Ovary (tissue), 10 donors: ENCODE measurements at places on chromosomes 3 and 15. TPM values are rescaled to one million over a fixed set of nuclear protein-coding genes. Genes with fewer than 3 reads are reported as not detected.

- H3K4me1 ChIP-seq, result no peaks in the 10 kb centered on the region
- no peak overlapping the region for H3K4me3 ChIP-seq
- no peaks in the 10 kb centered on the region for H3K36me3 ChIP-seq
These were observed 319.3 kb upstream of the GBE1 start for GRCh38 chr3:82080792-82081191.

GRCh38 chr15:57321973-57322601 lies 54.2 kb upstream of the CGNL1 start:
- DNase-seq, result no peak
- H3K4me3 ChIP-seq, result no peak overlapping the region
- no peak overlapping the region for H3K27ac ChIP-seq
- H3K36me3 ChIP-seq, result no peaks in the 10 kb centered on the region
- peaks cover 1% of the 10 kb centered on the region for H3K4me1 ChIP-seq

DNA sequence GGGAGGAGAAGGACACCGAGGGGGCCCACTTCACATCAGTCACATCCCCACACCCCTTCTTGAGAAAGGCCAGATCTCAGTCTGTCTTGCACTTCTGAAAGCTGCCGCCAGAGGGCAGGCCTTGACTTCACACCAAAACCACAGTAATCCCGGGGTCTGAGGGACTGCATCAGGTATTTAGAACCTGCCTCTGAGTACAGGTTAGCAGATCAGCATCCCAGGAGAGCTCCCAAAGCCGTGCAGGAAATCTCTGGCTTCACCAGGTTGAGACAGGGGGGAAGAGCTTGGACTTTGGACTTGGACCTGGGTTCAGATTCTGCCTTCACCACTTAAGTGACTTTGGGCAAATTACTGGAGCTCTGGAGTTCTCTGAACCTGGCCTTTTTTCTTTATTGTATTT lies 50.3 kb downstream of the LHFPL4 start:
- no peaks in the 10 kb centered on the region for H3K27me3 ChIP-seq
- H3K36me3 ChIP-seq, result no peaks in the 10 kb centered on the region
- no peak for DNase-seq
- H3K27ac ChIP-seq, result no peak overlapping the region
- no peak overlapping the region for H3K4me3 ChIP-seq
- no peaks in the 10 kb centered on the region for H3K4me1 ChIP-seq

DNA sequence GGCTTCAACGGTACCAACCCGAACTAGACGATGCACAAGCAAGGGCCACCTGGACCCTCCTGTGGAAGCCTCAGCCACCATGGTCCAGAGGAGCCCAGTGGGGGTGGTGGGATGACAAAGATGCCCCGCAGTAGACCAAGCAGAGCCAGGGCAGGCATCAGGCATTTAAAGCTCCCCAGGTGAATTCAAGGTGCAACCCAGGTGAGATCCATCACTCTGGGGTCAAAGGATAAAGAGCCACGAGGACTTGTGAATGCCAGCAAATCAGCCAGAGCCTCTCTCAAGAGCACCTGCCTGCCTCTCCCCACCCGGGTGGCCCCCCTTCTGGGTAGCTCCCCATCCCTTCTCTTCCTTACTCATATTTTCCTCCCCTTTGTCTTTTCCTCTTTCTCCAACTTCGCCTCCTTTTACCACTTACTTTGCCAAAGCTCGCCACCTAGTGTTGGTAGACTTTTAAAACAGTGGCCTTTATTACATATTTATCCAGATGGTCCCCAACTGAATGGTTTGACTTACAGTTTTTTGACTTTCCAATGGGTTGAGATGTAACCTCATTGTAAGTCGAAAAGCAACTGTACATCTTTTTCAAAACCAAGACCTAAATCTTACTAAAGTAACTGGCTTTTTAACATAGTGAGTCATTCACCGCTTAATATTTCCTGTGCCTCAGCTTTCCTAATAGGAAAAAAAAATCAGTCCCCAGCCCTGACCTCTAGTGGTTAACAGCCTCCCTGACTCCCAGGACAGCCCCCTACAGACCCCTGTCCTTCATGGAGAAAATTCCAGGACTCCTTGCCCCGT lies 18.8 kb downstream of the PLA2G4F start:
- H3K4me3 ChIP-seq, result no peak overlapping the region
- no peaks in the 10 kb centered on the region for H3K27me3 ChIP-seq
- H3K4me1 ChIP-seq, result no peaks in the 10 kb centered on the region
- H3K36me3 ChIP-seq, result no peaks in the 10 kb centered on the region
- DNase-seq, result no peak

ZNF621 gene
- 20.1 TPM for total RNA-seq

PARP15 gene
- total RNA-seq, result 0.46 TPM

LTF gene
- total RNA-seq, result 2.4 TPM

SCN11A gene
- 0.20 TPM for total RNA-seq

DNA sequence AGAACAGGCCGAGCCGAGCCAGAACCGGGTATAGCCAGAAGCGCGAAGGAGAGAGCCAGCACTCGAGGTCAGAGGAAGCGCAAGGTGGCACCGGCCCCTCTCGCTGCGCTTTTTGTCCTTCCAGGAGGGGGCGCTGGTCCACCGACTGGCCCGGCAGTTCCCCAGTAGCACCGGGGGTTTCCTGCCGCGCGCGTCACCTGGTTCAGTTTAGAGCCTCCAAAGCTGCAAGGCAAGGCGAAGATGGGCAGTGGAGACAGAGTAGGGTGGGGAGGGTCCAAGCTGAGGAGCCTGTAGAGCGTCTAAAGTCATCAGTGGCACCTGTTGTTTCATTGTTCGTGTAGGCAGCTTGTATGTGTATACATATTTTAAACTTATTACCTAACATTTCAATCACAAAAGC lies 7.6 kb upstream of the NR2E3 start:
- H3K4me1 ChIP-seq, result no peaks in the 10 kb centered on the region
- no peaks in the 10 kb centered on the region for H3K36me3 ChIP-seq
- no peaks in the 10 kb centered on the region for H3K27me3 ChIP-seq
- no peak for DNase-seq
- H3K4me3 ChIP-seq, result no peak overlapping the region
